PC-3 (cell line): ENCODE measurements at places on chromosomes 2 and 18. TPM values are rescaled to one million over a fixed set of nuclear protein-coding genes. Genes with fewer than 3 reads are reported as not detected.

DNA sequence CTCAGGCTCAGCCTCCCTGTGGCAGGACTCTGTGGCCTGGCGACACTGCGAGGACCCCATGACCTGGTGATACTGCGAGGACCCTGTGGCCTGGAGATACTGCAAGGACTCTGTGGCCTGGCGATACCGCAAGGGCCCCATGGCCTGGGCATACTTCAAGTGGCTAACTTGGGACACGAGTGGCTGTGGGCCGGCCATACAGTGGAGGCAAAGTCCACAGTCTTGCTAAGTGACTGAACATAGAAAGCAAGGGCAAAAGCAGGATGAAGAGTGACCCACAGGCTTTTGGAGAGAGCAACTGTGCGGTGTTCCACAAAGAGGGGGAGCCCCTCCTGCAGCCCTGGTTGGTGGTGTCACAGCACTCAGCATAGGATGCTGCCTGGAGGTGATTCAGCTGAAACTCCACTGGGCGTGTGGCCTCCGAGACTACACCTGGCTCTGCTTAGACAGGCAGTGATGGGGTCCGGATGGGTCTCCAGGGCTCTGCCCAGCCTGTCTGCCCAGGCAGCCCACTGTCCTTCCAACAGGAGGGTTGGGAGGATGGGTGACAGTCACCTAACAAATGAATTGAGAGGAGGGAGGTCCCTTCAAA lies 691.0 kb upstream of the HS6ST1 start:
- no peak for DNase-seq

DNA sequence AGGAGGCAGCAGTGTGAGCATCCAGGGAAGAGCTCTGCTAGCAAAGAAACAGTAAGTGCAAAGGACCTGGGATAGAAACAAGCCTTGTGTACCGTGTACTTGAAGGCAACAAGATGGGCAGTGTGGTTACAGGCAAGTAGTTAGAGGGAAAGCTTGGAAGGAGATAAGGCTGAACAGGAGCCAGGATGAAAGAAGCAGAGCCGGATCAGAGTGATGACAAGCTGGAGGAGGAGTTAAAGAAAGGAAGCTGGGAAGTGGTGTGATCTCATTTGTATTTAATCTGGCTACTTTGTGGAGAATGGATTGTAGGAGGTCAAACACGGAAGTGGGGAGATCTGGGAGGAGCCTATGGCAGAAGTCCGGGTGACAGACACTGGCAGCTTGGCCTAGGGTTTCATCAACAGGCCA lies 44.7 kb upstream of the VPS54 start:
- DNase-seq = no peak

- no peak for DNase-seq
These were observed 274.4 kb upstream of the HDAC4 start for GRCh38 chr2:239674981-239675825.

DNA sequence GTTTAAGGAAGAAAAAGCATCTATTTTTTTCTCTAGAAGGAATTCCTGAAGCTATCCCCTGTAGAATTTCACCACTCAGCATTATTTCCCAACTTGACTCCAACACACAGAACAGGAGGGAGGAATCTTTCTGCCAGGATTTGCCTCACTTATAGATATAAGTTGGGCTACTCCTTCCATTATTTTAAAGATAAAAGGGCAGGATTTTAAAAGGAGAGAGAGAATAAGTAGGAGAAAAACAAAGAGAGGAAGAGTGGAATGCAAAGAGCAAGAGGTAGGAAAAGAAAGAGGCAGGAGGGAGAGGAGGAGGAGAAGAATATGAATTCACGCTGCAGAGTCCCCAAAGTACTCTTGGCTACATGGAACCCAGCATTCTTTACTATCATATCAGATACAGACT lies 182.5 kb downstream of the TCF4 start:
- no peak for DNase-seq

- peak; percentile 69 for DNase-seq
These were observed 5.2 kb upstream of the C18orf63 start for GRCh38 chr18:74310411-74310810.

- DNase-seq = peak; percentile 65
These were observed 15.1 kb downstream of the COBLL1 start for GRCh38 chr2:164826293-164827243.

SERPINB2 gene
- 5.8 and 9.9 TPM in 2 replicates for total RNA-seq

ZNF521 gene
- 0.04 TPM in 1 of 2 replicates, not detected in the other for total RNA-seq
